Activated CD8-positive, alpha-beta T cell treated with anti-CD3 and anti-CD28 coated beads, Interleukin-2, amount 10 ng/mL, durations not matched to agents 7 days and 5 days (primary cell): ENCODE measurements at places on chromosomes 2 and 18.

DNA sequence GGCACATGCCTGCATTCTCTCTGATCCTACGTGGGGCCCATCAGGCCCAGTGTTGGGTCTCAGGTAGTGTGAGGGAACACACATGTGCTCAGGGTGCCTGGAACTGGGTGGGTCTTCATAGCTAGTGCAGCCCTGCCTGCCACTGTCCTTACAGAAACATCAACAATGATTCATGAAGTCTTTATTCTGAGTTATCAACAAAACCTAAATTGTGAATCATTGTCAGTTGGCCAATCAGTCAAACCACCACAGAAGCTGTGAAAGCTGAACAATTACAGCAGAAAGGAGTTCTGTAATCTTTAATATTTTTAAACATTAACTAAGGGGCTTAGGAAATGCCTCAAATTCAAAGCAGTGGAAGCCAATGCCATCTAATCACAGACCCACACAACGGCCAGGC, 82.8 kb upstream of the ZNF521 start:
- no peak for DNase-seq

DNA sequence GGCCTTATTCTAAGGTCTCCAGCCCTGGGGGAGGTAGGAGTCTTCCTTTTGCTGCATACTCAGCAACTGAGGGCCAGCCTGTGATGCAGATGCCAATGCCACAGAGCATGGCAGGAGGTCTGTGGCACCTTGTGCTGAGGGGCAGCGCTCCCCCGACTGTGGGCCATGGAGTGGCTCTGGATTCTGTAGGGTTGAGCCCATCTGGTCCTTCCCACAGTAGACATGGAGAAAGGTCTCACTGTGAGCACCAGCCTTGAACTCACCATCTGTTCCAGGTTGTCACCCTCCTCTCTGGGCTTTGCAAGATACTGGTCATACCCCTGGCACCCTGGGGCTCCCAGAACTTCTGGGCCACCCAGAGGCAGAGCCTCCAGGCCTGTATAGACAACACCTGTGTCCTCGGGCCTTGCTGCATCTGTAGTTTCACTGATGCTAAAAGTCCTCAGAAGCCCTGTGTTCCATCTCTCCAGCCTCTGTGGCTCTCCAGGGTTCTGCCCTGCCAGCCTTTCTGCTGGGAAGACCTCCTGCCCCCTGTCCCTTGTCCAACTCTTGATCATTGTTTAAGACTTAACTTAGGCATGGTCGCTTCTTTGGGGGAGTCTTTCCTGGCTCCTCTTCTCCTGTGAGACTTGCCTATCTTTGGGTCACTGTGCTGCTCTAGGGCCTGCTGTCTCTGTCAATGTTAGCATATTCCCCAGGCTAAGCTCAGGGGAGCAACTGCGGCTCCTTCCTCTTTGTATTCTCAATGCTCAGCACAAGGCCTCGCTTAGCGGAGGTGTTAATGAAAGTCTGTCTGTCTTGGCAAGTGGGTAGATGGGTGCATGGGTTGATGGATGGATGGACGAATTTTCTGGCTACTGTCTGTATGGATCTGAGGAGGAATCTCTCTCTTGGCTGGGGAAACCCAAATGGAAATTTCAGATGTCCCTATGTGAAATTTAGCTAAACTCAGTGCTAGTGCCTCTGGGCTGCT, 160.9 kb downstream of the DYSF start:
- DNase-seq = no peak

DNA sequence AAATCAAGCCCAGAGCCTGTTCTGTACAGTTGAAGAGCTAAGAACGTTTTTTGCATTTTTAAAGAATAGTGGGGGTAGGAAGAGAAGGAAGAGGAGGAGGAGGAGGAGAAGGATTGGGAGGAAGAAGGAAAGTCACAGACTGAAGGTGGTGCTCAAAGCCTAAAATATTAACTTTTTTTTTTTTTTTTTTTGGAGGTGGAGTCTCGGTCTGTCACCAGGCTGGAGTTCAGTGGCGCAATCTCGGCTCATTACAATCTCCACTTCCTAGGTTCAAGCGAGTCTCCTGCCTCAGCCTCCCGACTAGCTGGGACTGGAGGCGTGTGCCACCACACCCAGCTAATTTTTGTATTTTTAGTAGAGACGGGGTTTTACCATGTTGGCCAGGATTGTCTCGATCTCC, 18.3 kb upstream of the KLHL29 start:
- no peak for DNase-seq

DNA sequence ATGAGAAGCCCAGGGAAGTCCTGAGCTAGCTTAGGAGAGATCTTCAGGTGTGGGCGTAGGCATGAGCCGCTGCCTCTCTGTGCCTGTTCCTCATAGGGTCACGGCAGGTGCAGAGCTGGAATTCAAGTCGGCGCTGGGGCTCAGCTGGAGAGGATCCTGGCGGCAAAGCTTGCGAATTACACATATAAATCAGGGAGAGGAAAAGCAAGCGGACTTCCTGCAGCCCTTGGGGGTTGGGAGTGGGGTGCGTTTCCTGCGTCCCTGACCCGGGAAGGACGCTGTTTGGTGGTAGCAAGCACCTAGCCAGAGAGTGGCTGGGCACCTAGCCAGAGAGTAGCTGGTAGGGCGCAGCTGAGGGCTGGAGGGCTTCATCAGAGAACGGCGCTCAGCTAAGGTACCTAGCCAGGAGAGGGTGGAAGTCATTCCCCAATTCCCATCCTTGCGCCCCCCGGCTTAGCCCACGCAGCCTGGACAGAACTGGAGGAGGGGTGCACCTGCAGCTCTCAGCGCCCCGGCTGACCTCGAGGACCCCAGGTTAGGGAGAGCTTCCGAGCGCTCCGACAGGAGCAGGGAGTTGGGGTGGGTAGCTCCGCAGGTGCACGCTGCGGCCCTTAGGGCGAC, 459 bp upstream of the EFR3B start:
- DNase-seq = peak; percentile 30

DNA sequence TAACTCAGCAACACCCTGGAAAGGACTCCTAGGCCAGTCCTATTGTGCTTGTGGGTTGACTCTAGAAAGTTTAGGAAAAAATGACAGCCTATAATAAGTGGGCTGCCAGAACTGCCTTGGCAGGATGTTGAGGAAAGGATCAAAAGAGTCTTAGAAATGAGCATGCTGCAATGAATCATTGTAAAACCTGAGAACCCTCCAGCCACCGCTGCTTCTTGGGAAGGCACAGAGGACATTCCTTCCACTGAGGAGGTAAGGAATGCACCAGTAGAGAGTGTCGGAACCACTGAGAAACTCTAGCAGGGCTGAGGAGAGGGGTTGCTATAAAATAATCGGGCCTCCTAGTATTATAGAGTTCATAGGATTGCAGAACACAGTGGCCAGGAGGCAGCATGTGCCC, 146.7 kb upstream of the SMIM21 start:
- no peak for DNase-seq

DNA sequence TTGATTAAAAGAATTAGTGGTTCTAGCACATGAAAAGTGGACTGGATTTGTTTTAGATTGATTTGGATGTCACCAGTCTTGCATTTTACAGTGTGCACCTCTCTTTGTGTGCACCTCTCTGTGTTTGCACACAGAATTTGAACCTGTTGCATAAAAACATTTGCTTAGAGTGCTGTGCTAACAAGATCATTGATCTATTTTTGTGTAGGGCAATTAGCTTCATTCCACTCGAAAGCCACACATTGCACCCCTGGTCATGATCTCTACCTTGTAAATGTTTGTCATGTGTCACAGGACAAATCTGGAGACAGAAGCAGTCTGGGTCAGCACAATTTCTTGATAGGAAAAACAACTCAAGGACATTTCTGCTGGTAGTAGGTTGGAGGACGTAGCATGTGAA, 258.7 kb upstream of the LINC00305 start:
- no peak for DNase-seq

DNA sequence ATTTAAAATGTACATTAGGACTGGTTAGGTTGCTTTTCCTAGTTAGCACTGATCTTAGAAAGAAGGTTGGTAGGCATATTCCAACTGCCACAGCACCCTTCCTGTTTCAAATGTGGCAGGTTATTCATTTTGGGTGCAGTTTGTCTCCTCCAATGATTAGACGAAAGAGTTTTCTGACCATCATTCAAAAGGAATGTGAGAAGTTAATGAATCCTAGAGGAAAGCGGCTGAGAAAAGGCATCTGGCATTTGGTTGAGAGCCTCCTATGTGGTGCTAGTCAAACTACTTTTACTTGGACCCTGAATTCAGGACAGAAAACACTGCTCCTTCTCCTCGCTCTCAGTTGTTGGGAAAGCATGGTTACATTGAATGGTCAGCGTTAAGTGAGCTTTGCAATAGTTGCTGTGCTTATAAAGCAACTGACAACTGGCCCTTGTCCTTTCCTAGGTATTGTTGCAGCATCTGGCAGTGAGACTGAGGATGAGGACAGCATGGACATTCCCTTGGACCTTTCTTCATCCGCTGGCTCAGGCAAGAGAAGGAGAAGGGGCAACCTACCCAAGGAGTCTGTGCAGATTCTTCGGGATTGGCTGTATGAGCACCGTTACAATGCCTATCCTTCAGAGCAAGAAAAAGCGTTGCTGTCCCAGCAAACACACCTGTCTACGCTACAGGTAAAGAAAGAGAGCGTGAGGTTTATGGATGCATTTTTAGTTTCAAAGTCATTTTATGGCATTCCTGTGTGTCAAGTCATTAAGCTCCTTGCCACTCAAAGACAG, 6.1 kb downstream of the TGIF1 start:
- no peak for DNase-seq

GRCh38 chr18:32298171-32298667, 108.4 kb downstream of the MEP1B start:
- DNase-seq = no peak

- no peak for DNase-seq
Observed at GRCh38 chr18:24947521-24948305, 404.3 kb downstream of the ZNF521 start.

DNA sequence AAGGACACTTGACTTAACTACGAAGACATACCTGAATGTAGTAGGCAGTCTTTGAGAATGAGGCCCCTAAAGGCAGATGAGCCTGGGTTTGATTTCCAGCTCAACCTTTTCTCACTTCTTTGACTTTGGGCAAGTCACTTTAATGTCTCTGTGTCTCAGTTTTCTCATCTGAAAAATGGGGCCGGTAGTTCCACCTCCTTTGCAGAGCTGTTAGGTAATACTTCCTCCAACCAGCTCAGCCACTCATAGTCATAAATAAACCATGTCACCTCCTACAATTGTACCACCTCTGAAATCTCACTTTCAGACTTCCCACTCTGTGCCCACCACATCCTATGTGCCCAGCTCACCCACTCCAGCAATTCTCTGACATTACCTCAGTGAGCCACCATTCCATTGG, 10.4 kb downstream of the ARHGAP25 start:
- peak; percentile 28 for DNase-seq

DNA sequence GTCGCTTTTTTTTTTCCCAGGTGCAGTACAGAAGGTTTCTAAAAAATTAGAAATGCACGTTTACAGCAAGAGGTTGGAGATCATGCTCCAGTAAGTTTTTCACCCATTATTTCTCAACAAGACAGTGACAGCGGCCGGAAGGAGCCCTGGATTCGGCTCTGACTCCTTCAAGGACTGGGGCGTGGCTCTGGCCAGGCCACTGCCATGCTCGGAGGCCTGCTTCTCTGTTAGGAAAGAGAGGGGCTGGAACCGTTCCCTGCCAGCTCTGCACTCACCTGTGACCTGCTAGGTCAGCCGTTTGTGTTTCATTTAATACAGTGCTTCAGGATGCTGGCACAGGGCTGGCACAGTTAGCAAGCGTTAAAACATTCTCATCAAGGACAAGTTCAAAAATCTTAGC, 6.7 kb upstream of the IAH1 start:
- DNase-seq = no peak
